ENCODE measurements at places on chromosomes 2 and 18.

GRCh38 chr2:111938392-111938791, 40.0 kb downstream of the MERTK start:
- DNase-seq: peak; percentile 30

GRCh38 chr2:38315707-38316333, 61.3 kb downstream of the ATL2 start:
- DNase-seq: peak; percentile 12

DNA sequence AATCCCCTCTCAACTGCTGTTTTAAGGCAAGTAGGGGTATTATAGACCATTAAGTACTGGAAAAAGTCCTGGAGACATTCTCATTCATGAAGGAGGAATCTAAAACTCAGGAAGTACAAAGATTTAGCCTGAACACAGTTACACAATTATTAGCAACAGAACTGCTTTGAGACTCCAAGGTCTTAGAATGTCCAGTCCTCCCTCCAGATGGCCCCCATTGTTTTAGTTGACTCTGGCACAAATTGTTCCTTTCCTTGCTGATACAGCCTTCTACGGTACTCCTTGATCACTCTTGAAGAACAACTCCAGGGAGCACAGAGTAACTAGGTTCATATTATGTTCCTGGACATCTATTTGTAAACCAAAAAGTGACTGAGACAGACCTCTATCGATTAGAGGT, 210.1 kb upstream of the RND3 start:
- DNase-seq: no peak

- no peak for DNase-seq
Observed at GRCh38 chr2:27071990-27072830, 756 bp upstream of the OST4 start.

GRCh38 chr2:68151037-68151436, 6.7 kb upstream of the PNO1 start:
- DNase-seq: no peak

DNA sequence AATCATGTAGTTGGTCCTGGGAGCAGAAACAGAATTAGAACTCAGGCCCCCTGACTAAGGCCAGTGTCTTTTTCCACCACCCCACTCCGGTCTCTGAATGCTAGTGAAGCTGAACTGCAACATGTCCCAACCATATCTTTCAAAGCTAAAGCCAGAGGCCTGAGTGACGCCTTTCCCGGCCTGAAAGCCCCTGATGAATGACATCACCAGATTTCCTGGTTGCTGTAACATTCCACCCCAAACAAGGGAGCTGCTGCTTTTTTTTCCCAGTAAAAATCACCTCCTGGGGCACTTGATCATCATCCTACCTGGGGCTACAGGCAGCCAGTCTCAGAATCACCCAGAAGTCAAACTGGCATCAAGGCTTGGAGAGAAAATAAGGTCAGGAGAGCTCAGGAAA, 162.7 kb downstream of the ARL4C start:
- no peak for DNase-seq

DNA sequence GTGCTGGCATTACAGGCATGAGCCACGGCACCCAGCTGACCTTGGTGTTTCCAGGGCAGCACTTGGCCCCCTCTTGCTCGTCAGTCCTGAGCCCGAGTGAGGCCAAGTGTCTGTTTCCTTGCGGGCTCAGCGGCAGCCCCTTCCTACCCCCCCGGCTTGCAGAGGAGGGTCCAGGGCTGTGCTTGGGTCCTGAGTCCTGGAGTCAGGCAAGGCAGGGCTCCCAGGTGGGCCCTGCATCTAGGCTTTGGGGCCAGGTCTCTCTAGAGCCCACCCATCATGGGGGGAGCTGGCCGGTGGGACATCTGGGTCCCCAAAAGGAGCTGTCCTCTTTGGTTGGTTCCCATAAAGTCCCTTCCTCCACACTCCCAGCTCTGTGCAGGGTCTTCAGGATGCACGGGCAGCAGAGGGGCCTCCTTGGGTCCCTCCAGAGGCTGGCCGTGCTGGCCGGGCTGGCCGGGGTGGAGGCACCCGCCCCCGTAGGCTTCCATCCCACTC, 63.7 kb upstream of the HPCAL1 start:
- no peak for DNase-seq

GRCh38 chr2:154507186-154507585, 191.3 kb upstream of the KCNJ3 start:
- no peak for DNase-seq

Measured in NCI-H774 (cell line).